Stimulated activated CD8-positive, alpha-beta memory T cell treated with anti-CD3 and anti-CD28 coated beads, Interleukin-15, amount 100 ng/mL, for 1 hour (primary cell): ENCODE measurements at places on chromosomes 11 and 22.

DNA sequence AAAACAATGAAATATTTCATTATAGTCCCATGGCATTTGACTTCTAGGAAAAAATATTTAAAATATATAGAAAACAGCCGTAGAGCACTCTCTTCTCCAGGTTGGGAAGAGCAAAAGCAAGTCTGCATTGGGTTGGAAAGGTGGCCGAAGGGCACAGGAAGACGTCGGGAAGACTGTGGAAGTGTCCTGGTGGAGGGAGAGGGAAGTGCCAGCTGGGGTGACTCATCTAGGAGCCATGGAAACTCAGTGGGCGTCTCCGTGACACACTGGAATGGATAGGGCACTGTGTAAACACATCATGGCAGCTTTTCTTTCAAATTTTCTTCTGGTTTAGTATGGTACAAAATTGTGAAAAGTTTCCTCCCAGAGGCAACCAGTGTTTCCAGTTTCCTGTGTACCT is 12.7 kb downstream of the GTPBP1 start:
- no peak for DNase-seq

DNA sequence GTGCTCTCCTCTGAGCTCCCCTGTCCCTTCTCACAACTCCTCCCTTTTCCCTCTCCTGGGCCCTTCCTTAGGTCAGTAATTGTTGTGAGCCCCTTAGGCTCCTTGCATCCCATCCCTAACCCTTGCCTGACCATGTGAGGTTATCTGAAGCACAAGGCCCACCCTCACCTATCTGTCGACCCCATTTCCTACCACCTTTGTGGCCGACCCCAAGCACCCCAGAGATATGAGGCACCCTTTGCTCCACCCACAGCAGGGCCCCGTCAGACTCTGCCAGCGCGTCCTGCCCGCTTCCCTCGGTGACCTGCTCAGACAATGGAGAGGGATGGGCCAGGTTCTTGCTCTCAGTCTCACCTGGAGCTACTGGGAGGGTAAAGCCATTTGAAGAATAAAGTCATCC is 1.3 kb downstream of the GNG3 start:
- no peak for DNase-seq

DNA sequence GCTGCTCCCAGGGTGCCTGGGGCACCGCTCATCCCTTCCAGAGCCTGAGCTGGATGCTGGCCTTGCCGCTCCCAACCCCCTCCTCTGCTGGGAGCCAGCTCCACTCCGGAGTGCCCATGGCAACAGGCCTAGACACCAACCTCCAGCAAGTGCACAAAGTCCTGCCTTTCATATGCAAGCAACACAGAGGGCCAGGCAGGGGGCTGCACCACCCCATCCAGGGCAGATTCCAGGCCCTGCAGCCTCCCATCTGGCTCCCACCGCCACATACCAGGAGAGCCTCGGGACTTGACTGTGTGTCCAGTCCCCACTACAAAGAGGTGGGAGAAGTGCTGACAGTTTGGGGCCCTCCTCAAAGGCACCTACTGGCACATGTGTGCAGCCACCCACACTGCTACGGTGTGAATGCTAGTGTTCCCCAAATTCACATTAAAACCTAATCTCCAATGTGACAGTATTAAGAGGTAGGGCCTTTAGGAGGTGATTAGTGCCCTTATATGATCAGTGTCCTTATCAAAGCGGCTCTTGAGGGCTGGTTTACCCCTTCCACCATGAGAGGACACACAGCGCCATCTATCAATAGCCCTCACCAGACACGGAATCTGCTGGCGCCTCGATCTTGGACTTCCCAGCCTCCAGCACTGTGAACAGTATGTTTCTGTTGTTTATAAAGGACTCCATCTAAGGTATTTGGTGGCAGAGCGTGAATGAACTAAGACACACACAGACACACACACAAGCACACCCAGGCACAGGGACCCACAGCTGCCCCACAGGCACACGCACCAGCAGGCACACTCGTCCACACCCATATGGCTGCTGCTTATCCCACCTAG is 16.2 kb downstream of the ARVCF start:
- DNase-seq: no peak

- no peak for DNase-seq
Measured at GRCh38 chr11:8698917-8699441, 16.4 kb downstream of the RPL27A start.

GRCh38 chr11:119347940-119348605 is 1.6 kb upstream of the MFRP start:
- DNase-seq: no peak
